ENCODE measurements at places on chromosomes 12 and 14.

DNA sequence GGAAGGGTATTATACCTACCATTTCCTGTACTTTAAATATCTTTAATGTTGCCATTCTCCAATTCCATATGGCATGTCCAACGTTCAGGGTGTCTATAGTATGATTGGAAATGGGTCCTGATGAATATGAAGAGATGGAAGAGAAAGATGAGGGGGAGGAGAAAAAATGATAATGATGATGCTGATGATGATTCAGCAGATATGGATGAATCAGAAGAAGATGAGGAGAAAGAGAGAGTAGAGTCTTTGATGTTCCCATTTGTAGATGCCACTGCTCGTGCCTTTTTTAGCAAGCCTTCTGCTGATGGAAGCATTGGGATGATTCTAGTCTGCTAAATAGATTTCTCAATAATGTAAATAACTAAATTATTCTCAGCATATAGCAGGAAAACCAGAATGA is 163.5 kb downstream of the PIK3C2G start:
- no peak for DNase-seq

GRCh38 chr14:103068351-103069073 is 11.2 kb upstream of the CDC42BPB start:
- DNase-seq = peak; percentile 53

GRCh38 chr14:39107591-39107996 is 4.6 kb upstream of the SEC23A start:
- no peak for DNase-seq

DNA sequence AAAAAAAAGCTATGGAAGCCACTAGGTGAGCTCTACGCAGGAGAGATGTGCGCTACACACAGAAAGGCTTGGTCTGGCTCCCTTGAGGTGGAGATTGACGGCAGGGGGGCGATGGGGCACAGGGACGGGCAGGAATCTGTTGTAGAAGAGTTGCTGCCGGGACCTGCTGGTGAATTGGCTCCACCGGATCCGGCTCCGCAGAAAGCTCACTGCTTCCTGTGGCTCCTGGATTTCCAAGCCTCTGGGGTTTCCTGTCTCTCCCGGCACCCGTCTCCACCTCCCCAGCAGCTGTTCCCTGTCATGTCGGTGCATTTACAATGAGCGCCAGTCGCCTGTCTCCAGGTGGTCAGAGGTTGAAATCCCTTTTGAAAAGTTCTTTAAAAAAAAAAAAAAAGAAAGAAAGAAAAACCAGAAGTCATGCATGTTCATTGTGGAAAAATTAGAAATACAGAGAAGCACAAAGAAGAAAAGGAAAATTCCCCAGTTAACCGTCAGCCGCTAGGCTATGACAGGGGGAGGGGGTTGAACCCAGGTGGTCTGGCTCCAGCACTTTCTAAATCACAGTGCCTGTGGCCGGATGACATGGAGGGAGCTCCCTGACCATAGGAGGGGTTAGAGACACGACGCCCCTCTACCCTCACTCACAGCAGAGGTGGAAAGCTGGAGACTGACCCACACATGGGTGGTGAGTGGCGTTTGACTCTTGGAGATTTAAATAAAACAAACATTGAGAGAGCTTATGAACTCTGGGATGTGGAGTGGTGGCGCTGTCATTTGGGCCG is 20.8 kb downstream of the FAM222A start:
- no peak for DNase-seq

DNA sequence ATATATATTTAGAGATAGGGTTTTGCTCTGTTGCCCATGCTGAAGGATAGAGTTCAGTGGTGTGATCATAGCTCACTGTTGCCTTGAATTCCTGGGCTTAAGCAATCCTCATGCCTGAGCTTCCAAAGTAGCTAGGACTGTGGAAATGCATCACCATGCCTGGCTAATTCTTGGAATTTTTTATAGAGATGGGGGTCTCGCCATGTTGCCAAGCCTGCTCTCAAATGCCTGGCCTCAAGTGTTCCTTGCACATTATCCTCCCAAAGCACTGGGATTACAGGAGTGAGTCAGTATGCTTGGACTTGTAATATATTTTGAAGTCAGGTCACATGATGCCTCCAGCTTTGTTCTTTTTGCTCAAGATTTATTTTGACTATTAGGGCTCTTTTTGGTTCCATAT is 178.0 kb downstream of the RPAP3 start:
- DNase-seq = no peak

- no peak for DNase-seq
These were observed 3.0 kb downstream of the FIGNL2 start for GRCh38 chr12:51845482-51845881.

DNA sequence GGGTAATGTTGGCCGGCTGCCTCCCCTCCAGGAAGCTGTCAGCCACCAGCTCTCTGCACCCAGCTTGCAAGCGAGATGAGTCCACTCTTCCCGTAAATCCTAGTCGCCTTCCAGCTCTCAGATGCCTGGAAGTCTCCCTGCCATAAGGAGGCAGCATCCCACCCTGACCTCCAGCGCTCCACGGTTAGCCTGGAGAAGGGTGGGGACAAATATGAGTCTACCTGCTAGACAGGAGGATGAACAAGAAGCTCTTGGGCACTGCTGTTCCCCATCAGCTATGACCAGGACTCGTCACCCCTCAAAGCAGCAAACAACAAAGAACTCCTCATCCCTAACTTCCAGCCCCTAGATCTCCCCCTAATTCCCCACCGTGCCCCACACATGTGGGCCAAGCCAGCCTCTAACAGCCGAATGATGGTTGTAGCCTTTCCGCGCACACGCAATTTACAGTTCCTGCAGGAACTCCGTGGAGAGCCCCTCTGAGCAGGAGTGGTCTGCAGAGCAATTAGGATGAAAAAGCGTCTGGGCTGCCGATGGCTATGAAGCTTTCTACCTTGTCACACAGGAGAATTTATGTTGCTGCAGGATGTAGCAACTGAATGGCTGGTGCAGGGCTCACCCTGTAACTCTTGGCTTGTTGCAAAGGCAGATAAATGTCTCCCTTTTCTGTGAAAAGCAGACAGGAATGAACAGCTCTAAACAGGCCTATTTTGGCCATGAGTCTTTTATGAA is 181.4 kb downstream of the GLT1D1 start:
- no peak for DNase-seq

DNA sequence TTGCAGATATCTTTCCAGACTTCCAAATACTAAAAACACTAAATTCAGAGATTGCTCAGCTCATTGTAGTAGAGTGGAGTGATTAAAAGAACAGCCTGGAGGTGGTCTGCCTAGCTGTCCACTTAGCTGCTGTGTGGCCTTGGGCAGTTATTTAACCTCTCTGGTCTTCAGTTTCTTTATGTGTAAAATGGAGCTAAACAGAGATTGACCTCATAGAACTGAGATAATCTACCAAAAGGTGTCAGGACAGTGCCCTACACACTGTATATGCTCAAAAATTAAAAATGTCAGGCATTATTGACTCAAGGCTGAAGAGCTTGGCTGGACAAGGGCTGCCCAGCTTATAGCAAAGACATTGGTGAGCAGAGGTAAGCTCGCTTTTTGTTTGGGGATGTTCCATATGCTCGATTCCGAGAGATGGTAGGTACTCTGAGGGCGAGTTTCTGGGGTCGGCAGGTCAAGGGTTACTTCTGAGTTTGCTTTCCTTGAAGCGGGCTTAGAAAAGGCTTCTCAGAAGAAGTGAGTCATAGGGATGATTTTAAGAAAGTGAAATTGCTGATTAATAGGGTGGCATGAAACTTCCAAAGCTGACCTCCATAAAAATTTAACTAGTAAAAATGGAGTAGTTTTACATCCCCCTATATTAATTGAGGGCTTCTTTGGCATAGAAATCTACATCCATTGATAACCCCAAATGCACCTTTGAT is 107.5 kb downstream of the GPATCH2L start:
- no peak for DNase-seq
